ENCODE measurements at places on chromosomes 5 and 9.

- peak; percentile 70 for DNase-seq
These were observed 485.6 kb downstream of the ZSWIM6 start for GRCh38 chr5:61817472-61818326.

DNA sequence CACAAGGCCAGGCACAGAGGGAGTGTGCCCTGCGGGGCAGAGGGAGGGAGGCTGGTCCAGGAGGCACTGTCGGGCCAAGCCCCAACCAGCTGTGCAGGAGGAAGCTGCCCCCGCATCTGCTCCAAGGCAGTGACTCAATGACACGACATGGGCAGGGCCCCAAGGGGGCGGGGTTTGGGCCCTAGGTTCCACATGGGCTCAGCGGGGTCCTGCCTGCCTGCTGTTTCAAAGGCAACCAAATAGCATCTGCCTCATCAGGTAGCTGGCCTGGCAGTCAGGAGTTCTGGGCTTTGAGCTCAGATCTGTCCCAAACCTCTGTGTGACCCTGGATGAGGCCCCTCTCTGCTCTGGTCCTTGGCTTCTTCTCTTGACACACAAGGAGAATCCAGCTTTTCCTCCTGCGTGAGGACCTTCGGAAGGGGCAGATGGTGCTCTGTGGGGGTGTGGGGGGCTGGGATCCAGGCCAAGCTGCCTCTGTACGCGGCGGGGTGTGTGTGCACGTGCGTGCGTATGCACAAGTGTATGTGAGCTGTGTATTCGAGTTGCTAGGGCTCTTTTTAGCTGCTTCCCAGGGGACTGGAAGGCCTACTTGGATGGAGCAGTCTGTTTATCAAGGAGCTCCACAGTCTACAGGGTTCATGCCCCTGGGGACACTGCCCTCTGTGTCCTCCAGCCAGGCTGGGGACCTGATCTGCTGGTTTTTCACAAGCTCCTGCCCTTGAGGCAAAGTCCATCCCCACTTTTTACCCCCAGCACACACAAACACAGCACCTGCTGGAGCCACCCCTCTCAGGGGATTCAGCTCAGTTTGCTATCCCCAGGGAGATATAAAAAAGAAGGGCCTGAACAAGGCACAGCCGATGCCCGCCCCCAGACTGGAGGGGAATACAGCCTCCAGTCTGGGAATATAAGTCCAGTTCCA, 138.9 kb downstream of the RGS3 start:
- peak; percentile 88 for DNase-seq

DNA sequence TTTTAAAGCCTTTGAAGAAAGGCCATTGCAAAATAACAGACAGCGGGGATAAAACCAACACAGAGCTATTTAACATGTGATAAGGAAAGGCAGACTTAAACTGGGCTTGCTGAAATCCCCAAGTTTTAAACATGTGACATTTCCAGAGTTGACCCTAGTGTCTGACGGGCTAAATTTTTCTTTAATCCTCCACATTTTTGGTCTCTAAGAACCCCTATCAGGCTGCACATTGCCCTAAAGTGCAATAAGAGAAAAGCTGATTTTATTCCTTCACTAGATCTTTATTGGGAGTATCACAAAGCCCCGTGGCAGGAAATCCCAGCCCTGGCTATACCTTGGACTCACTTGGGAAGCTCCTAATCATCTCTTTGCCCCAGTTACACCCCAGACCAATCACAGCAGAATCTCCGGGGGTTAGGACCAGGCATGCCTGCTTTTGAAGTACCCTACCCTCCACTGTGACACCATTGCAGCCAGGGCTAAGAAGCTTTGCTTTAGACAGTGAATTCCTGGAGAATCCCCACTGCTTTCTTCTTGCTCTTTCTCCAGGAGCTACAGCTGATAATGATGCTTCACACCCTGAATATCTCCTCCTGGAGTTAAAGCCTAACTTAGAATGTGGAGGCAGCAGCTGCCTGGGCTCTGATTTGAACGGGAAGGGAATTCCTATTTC, 20.1 kb upstream of the COL15A1 start:
- DNase-seq = no peak

- DNase-seq = no peak
These were observed 76.2 kb upstream of the LPAR1 start for GRCh38 chr9:111114486-111114885.

GRCh38 chr5:38913714-38914113, 67.9 kb downstream of the OSMR start:
- DNase-seq = no peak

DNA sequence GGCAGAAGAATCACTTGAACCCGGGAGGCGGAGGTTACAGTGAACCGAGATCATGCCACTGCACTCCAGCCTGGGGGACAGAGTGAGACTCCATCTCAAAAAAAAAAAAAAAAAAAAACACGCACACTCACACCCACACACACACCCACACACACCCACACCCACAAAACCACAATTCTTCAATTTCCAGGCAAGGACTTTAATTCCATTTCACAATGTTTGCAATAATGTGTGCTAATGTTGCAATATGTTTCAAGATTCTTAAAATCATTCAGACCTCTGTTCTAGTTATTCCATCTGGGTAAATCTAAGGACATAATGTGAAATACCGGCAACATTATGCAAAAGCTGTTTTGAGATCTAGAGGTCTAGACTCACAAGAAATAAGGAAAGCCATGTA, 28.3 kb downstream of the CCDC69 start:
- no peak for DNase-seq
